ENCODE measurements at places on chromosomes 16 and 17.

GRCh38 chr16:87831421-87832136 lies 37.7 kb downstream of the SLC7A5 start:
- peaks cover 8% of the 10 kb centered on the region for H3K4me1 ChIP-seq
- H3K4me3 ChIP-seq = no peak overlapping the region

GRCh38 chr16:52128361-52128760 lies 418.6 kb downstream of the TOX3 start:
- H3K4me1 ChIP-seq = no peaks in the 10 kb centered on the region
- DNase-seq = no peak
- H3K27me3 ChIP-seq = no peaks in the 10 kb centered on the region

DNA sequence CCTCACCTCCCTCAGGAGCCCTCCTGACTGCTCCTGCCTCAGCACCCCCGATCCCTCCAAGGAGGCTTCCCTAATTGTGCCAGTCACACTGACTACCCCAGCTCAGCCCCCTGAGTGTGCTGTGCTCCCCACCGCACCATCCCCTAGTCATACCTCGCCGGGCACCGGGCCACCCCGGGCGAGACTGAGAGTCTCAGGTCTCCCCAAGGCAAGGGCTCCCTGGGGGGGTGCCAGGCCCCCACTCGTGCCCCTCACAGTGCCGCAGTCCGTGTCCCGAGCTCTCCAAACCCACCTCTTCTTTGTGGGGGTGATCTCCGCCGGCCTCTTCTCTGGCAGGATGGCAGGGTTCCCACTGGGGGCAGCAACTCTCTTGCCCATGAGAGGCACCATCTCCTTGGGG lies 3.2 kb downstream of the TRPV3 start:
- H3K27ac ChIP-seq = no peak overlapping the region
- H3K27me3 ChIP-seq = peaks cover 24% of the 10 kb centered on the region
- H3K4me1 ChIP-seq = no peaks in the 10 kb centered on the region
- H3K4me3 ChIP-seq = no peak overlapping the region

- peaks cover 9% of the 10 kb centered on the region for H3K4me1 ChIP-seq
- H3K36me3 ChIP-seq = no peaks in the 10 kb centered on the region
- H3K27ac ChIP-seq = peak overlapping the region; percentile 30
- no peak for DNase-seq
- peaks cover 68% of the 10 kb centered on the region for H3K27me3 ChIP-seq
Measured at GRCh38 chr17:74467221-74467951, 952 bp downstream of the CD300A start.

DNA sequence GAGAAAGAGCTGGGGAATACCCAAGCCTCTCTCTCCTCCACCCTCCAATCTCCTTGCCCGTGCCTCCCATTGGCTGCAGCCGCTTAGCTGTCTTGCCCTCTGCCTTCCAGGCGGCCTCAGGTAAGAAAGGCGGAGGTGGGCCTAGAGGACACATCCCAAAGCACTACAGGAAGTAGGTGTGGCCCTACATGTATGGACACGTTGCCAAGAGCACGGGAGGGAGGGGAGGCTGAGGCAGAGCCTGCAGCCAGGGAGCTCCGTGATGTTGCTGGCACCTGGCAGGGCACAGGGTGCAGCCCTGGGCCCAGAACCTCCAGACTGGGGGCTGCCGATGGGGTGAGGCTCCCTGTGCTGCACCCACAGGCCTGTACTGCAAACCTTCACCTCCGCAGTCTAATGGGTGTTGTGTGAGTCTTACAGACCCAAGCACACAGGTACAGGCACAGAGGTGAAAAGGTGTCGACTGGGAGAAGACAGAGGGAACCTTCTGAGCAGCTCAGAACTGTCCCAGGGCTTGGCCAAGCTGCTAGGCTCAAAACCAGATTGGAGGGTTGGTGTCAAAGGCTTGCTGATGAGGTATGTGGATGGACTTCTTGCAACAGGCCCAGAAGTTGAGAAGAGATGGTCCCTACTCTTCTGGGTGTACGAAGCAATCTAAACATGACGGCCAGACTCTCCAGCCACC lies 23.5 kb upstream of the FOXK2 start:
- no peak for DNase-seq
- H3K4me1 ChIP-seq = peaks cover 28% of the 10 kb centered on the region
- H3K36me3 ChIP-seq = no peaks in the 10 kb centered on the region
- no peaks in the 10 kb centered on the region for H3K27me3 ChIP-seq
- H3K27ac ChIP-seq = peak overlapping the region; percentile 86
